ENCODE measurements at places on chromosomes 12 and 14. TPM values are rescaled to one million over a fixed set of nuclear protein-coding genes. Genes with fewer than 3 reads are reported as not detected.

GRCh38 chr14:24851406-24851805 lies 198.5 kb downstream of the STXBP6 start:
- DNase-seq, result no peak

DNA sequence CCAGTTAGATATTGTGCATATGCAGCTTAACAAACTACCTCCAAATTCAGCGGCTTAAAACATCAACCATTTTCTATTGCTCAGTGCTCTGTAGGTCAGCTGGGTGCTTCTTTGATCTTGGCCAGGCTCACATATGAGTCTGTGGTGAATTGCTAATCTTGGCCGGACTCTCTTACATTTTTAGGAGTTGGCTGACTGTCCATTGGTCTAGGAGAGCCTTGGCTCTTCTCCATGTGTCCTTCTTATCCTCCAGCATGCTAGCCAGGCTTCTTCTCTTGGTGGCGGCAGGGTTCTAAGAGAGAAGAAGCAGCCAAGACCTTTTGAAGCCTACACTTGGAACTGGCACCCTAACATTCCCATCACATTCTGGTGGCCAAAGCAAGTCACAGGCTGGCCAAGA lies 174.3 kb upstream of the PWP1 start:
- no peak for DNase-seq

DNA sequence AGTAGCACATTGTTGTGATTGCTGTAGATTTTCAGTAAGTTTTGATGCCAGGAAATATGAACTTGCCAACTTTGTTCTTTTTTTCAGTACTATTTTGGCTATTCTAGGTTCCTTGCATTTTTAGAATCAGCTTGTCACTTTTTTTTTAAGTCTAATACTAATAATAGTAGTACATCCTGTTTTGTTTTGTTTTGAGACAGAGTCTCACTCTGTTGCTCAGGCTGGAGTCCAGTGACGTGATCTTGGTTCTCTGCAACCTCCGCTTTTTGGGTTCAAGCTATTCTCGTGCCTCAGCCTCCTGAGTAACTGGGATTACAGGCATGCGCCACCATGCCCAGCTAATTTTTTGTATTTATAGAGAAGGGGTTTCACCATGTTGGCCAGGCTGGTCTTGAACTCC lies 16.5 kb downstream of the PWP1 start:
- DNase-seq, result no peak

GRCh38 chr12:80441921-80442320 lies 2.1 kb upstream of the PTPRQ start:
- DNase-seq, result no peak

GRCh38 chr14:28577187-28577586 lies 189.4 kb upstream of the FOXG1 start:
- DNase-seq, result no peak

GRCh38 chr14:36091096-36091495 lies 85.4 kb downstream of the PTCSC3 start:
- no peak for DNase-seq

GRCh38 chr12:112283546-112283945 lies 98.7 kb downstream of the HECTD4 start:
- DNase-seq, result no peak

DNA sequence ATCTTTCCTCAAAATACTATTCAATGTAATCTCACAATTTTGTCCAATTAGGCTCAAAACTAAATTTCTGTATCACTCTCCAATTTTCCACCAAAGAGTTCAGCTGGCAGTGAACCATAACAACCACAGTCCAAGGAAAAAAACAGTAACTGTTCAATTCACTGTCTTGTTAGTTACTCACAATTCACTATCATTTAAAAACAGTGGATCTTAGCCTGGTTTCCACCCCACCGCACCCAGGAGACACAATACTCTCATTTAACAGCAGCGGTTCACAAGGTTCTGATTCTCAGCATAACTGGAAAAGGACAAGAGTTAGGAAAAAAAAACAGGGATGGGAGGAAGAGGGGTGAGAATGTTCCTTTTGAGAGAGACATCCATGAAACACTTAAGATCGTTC lies 40.5 kb downstream of the MED13L start:
- DNase-seq, result no peak

DNA sequence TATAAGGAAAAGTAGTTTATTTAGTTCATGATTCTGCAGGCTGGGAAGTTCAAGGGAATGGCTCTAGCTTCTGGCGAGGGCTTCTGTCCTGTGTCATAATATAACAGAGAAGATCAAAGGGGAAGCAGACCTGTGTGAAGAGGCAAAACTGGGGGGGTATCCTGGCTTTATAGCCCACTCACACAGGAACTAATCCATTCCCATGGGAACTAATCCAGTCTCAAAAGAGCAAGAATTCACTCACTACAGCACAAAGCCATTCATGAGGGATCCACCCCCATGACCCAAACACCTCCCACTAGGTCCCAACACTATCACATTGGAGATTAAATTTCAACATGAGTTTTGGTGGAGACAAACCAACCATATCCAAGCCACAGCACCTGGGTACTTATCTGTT lies 6.9 kb downstream of the ALDH6A1 start:
- no peak for DNase-seq

DNA sequence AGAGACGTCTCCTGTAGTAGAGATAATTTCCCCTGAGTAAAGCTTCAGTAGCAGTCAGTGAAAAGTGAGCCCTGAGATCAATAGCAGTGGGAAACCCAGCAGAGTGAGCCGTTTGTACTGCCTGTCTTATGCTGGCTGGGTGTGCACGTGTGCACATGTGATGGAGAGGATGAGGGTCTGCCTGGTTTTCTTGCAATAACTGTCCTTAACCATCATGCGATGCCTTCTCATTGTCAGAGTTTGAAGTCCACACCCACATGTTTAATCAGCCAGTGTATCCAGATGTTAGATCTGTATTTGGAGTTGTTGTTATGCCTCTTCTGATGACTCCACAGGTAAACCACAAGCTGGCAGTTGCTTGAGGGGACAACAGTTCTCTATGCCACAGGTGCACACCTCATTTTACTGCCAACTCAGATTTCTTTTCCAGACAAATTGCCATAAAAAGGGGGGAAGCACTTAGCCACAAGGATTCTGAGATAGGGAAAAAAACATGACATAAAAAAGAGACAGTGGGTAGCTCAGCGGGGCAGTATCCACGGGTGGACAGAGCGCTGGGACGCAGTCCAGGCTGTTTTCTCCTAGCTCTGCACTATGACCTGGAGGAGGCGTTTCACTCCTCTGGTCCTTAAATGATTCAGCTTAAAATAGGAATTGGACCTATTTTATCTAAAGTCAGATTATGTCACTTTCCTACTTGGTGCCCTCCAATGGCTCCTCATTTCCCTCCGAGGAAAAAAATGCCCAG lies 192.3 kb downstream of the ANO6 start:
- DNase-seq, result no peak

GRCh38 chr14:30362369-30363218 lies 196.4 kb upstream of the G2E3 start:
- DNase-seq, result no peak

- no peak for DNase-seq
Measured at GRCh38 chr14:38150075-38150474, 57.6 kb upstream of the SSTR1 start.

GRCh38 chr12:75542942-75543341 lies 31.5 kb upstream of the KRR1 start:
- DNase-seq, result no peak

- DNase-seq, result no peak
Measured at GRCh38 chr12:24467226-24467625, 481.7 kb downstream of the BCAT1 start.

DNA sequence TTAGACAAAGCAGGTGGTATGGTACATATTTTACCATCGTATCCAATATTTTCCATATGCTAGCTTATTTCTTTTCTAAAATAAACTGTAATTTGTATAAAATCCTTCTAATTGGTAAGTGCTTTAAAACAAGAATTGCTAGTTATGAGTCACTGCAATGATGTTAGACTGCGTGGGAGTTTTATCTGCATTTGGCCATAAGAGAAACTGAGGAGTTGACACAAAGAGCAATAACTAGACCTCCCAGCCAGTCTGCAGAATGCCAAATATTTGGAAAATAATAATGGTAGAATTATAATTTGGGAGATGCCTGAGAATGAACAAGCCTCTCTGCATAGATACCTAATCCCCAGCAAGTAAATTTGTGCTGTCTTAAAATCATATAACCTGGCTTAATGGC lies 61.7 kb upstream of the PTPRR start:
- DNase-seq, result no peak

DNA sequence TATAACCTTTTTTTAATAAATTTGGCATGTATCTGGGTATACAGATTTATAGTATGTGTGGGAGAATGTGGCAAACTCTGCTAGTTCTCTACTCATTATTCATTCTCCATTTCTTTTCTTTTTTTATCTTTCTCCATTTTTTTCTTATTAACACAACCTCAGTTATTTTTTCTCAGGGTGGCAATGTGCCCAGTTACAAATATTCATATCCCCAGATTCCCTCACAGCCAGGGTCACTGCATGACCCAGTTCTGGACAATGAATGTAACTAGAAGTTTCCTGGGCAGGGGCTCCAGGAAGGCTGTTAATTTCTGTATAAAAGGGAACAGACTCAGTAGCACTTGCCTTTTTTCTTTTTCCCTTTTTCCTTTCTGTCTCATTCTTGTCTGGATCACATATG lies 95.6 kb downstream of the VCPKMT start:
- no peak for DNase-seq

DNA sequence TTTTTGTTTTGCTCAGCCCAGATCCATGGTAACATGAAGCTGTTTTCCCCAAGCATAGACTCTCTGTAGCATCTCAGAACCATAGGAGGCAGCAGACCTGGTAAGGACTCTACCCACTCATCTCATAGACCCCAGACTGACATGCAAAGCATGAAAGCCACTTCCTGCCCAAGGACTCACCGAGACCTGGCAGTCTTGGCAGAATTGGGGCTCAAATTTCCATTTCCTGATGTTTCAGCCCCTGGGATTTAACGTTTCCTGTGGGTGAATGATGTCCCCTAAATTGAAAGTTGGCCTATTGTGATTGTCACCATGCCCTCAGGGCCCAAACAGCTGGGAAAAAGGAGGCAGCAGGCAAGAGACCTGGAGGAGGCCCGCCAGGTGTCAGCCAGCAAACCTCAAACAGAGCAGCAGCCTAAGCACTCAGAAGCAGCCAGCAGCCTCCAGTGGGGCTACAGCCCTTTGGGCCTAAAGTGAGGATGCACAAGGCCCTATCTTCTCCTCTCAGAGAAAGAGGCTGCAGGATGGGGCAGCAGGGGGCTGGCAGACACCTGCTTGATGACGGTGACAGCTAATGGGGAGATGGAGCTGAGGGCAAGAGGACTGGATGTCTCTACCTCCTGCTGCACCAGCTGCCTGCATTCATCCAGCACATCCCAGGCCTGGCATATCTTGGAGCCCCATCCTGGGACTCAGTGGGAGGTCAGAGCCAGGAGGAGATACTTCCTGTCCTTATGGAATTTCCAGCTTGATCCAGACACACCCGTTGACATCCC lies 8.5 kb downstream of the KRT85 start:
- DNase-seq, result no peak

- DNase-seq, result no peak
Measured at GRCh38 chr12:58424735-58425392, 483.5 kb downstream of the ATP23 start.

DNA sequence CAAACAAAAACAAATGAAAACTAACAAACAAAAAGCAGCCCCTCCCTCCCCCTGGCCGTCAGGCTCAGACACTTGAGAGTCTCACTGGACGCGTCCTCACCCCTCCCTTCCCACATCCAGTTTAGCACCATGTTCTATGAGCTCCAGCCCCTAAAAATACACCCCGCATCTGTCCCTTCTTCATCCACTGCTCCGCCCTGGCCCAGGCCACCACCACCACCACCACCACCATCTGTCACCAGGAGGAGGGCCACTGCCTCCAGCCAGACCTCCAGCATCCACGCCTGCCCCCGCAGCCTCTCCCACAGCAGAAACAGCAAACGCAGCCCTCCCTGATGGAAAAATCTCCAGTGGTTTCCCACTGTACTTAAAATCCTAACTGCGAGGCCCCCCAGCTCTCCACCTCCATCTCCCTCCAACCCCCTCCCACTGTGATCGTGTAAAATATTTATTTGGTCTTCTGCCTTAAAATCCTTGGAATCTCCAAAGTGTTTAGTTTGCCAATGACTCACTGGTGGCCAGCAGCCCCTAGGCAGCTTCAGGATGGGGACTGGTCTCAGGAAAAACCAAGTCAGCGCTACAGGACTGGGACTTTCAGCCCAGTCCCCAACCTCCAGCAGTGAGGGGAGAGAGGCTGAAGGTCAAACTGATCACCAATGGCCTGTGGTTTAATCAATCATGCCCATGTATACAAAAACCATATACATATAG lies 95.1 kb downstream of the SCARB1 start:
- no peak for DNase-seq

GRCh38 chr12:113328368-113328889 lies 6.5 kb downstream of the SLC8B1 start:
- DNase-seq, result no peak

DNA sequence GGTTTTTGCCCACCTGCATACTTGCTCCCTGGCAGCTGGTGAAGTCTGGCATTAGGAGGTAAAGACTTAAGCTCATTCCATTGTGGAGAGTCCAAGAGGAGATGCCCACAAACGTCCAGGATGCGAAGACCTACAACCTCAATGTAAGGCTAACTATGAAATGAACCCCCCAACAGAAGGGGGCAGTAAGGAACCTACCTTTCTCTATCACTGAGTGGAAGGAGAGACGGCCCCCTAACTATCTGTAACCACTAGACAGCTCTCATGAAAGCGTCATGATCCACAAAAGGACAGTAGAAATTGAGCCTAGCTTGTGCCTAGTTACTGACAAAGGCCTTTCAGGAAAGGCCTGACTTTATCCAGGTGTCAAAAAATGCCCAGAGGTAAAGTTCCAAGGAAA lies 55.3 kb downstream of the ZFYVE21 start:
- no peak for DNase-seq

DNA sequence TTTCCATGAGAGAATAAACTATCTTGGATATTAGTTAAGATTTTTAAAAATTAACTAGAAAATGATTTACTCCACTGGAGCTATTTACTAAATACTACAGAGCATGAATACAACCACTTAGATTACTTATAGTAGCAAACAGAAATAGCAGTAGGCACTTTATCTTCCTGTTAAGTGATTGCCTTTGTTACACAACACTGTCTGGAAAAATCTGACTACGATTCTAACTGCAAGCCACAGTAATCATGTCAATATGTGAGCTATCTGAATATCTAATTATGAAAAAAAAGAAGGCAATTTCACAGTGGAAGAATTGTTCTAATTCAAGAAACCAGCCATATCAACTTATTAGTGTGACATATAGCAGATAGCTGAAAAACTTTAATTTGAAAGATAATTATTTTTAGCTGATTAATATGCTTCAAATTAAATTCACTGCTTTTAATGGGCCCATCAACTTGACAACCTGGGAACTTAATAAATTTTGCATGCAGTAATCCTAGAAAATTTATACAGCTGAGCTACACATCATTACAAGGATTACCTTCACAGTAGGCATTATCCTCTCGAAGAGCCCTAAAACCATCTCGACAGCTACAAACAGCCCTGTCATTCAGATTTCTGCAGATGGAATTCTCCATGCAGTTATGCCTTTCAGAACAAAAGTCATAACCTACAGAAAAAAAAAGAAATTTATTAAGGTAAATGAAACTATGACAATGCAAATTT lies 172.8 kb downstream of the NELL2 start:
- DNase-seq, result no peak

- DNase-seq, result no peak
Measured at GRCh38 chr14:54593860-54594259, 26.9 kb downstream of the SAMD4A start.

Gene NTF3
- 6.1 TPM for total RNA-seq

Gene FOXN4
- not detected for total RNA-seq

Gene TSPAN9
- 53.0 TPM for total RNA-seq

Gene AKAP6
- 16.5 TPM for total RNA-seq

Gene KRT8
- total RNA-seq, result 815 TPM

Gene TMEM30B
- total RNA-seq, result 34.0 TPM

Gene CLEC12A
- 2.3 TPM for total RNA-seq

Gene SLC7A7
- 10.6 TPM for total RNA-seq

All from ureter (tissue), 1 donor.